NCI-H69 (cell line): ENCODE measurements at places on chromosomes 16 and 17.

DNA sequence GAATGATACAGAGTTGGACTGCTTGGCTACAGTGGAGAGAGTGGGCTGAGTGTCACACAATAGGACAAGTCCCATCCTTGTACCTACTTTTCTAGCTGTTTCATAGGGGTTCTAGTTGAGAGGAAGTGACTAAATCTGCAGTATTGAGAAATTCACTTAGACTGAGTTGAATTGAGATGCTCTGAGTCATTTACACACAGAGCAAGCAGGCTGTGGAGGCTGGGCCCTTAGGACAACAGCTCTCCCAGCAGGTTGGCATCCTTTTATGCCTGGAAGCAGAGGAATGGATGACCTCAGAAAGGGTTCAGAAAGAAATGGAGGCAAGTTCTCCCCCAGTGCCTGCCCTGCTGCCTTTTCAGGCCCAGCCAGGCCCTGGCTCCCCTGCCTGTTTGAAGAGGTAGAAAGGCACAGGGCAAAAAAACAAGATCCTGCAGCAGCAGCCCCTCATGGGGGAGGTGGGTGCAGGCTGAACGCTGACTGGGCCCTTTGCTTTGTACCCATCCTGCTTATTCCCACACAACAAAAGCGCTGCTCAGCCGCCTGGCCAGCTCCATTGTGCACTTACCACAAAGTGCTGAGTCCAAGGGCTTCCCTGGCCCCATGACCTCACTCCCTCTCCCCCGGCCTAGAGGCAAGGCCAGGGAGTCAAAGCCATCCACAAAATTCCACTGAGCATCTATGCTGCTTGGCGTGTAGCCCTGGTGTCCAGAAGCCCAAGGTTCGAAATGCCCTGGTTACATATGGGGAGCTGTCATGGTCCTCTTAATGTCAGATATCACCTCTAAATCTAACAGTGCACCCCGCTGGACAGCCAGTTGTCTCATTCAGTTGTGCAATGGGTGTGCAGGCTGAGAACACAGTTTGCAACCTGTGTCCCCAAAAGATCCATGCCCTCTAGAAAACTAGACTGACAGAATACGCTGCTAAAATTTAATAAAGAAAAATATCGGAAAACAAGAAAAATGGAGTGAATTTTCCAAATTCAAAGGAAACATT lies 5.4 kb upstream of the CRYBA1 start:
- peak; percentile 50 for DNase-seq

GRCh38 chr16:10514369-10515055 lies 65.9 kb downstream of the EMP2 start:
- DNase-seq, result peak; percentile 35

DNA sequence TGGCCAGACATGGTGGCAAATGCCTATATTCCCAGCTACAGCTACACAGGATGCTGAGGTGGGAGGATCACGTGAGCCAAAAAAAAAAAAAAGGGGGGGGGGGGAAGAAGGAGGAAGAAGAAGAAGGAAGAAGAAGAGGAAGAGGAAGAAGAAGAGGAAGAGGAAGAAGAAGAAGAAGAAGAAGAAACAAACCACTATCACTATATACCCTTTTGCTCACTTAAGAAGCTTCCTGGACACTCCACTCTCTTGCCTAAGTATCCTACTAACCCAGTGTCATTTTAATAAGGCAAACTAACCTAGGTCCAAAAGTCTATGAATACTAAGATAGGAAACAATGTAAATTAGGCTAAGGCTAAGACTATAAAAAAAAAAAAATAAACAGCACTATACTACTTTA lies 54.8 kb downstream of the GPATCH8 start:
- no peak for DNase-seq

GRCh38 chr17:41394254-41394996 lies 3.0 kb downstream of the KRT31 start:
- no peak for DNase-seq

DNA sequence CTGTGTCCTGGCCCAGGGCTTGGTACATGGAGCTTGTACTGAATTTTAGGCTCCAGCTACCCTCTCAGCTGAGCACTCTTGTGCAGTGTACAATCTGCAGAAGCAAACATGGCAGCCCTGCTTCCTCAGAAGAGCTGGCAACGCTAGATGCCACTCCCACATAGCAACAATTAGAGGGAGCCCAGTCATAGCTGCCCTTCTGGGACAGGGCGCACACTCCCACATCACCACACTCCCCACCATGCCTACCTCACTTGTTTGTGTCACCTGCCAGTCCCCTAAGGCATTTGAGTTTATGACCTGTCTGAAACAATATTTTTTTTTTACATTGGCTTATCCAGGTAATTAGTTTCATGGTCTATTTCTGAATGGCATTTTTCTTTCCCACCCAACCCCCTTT lies 72.3 kb downstream of the C17orf67 start:
- DNase-seq, result no peak

GRCh38 chr16:64865069-64865696 lies 256.7 kb downstream of the CDH11 start:
- DNase-seq, result peak; percentile 70

GRCh38 chr16:6427621-6428020 lies 905.0 kb upstream of the RBFOX1 start:
- no peak for DNase-seq

DNA sequence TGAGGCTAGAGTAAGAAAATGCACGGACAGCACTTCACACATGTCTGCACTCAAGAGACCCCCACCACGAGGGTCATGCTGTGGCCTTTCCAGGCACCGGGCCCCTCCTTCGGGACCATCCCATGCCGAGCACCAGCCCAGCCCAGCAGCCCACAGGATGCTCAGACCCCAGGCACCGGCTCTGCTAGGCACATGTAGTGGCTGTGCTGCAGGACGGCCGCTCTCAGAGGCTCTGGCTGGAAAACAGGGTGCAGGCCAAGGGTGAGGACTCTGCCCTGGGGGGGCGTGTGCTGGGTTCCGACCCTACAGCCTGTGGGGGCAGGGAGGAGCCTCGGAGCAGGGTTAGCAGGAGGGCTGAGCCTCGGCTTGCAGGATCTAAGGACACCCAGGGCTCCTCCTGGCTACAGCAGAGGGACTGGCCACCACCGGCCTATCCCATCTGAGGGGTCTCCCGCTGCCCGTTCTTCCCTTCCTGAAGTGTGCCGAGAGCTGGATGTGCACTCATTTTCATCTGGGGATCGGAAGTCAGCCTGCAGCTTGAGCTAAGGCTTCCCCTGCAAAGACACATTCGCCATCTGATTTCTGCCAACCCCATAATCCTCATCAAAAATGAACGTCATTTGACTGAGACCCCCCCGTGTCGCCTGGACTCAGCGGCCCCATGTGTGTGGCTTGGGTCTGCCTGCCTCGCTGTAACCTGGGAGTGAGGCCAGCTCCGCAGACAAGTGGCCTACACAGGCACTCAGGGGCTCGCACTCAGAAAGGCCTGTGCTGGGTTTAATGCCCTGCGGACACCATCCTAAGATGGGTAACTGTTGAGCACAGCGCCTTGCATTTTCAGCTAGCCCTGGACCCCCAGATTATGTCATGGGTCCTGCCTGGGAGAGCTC lies 293.1 kb upstream of the FOXF1 start:
- DNase-seq, result no peak

- no peak for DNase-seq
Observed at GRCh38 chr17:77580531-77581270, 377.8 kb upstream of the TNRC6C start.

DNA sequence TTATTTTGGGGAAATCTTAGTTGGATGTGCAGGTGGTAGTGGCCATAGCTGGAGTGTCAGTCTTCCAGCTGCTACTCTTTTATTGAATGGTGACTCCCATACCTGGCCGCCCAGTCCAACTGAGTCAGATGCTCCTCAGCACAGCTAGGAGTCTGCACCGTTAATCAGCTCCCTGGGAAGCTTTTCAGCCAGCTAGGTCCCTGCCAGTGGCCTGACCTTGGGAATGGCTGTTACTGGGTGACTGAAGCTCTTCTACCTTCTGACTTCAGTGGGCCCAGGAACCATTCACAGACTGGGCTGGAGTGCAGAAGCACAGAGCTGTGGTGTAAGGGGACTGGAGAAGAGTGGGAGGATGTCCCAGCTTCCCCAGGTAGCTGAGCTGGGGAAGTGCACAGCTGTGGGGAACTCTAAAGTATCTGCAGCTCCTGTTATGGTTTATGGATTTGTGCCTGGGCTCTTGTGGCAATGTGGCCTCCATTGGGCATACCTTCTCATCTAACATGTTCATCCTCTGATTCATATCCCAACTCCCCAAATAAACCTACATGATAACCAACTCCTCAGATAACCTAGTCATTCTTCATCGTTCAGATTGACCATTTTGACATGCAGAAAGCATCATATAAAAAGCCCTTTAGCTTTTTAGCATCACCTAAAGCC lies 14.0 kb downstream of the ALKBH5 start:
- no peak for DNase-seq

GRCh38 chr16:68421076-68421475 lies 27.2 kb downstream of the SMPD3 start:
- peak; percentile 69 for DNase-seq

DNA sequence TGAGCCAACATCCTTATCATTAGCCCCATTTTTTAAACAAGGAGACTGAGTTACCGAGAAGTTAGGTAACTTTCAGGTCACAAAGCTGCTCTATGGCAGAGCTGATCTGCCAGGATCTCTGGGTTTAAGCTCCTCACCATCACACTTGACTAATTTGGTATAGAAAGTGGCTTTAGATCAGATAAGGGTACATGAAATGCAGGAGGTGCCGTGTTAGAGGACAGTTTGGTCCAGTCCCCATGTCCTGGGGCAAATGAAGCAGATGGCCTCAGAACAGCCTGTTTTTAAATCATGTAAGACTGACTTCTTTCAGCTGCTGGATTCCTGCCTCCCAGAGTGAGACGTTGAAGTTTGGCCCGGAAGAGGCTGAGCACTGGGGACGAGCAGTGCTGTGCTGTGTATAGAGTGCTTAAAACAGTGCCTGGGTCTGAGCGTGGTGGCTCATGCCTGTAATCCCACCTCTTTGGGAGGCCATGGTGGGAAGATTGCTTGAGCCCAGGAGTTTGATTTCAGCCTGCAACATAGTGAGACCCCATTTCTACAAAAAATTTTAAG lies 187.0 kb upstream of the CACNG3 start:
- no peak for DNase-seq

DNA sequence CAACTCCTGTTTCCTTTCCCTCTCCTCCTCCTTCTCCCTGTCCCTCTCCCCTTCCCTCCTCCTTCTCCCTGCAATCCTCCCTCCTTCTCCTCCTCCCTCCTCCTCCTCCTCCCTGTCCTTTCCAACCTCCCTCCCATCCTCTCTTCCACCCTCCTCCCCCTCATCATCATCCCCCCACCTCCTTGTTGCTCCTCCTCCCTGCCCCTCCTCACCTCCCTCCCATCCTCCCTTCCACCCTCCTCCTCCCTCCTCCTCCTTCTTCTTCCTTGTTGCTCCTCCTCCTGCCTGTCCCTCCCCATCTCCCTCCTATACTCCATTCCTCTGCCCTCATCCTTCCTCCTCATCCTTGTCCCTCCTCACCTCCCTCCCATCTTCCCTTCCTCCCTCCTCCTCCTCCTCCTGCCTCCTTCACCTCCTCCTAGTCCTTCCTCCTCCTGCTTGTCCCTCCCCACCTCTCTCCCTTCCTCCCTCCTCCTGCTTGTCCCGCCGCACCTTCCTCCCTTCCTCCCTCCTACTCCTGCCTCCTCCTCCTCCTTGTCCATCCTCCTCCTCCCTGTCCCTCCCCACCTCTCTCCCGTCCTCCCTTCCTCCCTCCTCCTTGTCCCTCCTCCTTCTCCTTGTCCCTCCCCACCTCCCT lies 222.5 kb downstream of the IRF8 start:
- DNase-seq, result no peak

DNA sequence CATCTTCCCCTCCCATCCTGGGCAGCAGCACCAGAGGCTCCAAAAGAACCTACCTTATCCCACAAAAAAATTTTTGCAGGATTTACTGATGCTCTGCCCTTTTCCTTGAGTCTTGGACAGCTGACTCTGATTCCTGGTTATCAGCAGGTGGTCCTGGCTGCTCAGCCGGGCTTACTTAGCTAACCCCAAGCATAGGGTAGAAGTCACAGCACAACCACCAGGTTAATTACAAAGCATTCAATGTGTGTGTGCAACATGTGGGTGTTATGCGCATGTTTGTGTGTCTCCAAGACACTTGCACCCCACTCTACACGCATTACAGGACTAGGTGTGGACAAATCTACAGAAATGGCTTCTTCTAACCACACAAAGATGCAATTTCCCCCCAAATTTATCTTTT lies 36.3 kb downstream of the PECAM1 start:
- DNase-seq, result peak; percentile 26

DNA sequence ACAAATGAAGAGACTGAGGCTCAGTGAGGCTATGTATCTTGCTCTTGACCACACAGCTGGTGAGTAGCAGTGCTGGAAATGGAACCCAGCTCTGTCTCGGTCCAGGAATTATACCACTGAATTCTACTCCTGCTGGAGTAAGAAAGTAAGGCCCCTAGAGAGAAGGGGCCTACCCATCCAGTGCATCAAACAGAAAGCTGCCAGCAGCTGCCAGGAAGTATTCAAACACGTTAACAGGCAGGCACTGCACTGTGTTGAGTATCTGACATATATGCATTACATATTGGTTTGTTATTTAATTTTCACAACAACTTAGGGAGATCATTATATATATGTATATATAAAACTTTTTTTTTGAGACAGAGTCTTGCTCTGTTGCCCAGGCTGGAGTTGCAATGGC lies 4.0 kb downstream of the ARL5C start:
- DNase-seq, result no peak

- DNase-seq, result no peak
Observed at GRCh38 chr16:30457256-30457655, 11.6 kb upstream of the SEPHS2 start.

DNA sequence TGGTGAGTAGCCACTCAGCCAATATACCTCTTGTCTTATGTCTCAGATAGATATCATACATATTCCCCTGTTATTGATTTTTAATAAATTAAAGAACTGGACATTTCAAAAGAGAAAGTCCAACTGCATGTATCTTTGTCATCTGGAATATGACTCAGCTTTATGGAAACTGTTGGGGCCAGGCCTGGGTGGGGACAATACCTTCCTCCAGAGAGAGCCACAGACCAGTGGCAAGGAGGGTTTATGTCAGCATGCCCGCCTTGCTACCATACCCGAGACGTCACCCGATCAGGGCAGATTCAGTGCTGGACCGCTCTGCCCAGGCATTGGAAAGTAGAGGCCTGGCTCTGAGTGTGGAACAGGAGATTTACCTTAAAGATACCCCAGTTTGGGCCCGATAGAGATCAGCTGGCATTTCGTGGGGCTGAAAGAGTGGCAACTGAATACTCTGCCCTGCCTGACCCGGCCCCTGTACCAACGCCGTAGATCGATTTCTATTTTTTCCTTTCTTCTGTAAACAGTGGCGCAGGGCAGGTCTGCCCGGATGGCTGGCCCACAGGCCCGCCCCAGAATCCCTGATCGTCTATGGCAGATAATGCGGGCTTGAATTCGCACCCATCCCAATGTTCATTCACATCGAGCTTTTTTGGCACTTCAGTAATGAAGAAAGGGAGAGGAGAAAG lies 158.6 kb downstream of the SALL1 start:
- no peak for DNase-seq
